ENCODE measurements at places on chromosomes 16 and 17.

GRCh38 chr16:82138478-82139285 is 31.3 kb downstream of the MPHOSPH6 start:
- no peak for DNase-seq

DNA sequence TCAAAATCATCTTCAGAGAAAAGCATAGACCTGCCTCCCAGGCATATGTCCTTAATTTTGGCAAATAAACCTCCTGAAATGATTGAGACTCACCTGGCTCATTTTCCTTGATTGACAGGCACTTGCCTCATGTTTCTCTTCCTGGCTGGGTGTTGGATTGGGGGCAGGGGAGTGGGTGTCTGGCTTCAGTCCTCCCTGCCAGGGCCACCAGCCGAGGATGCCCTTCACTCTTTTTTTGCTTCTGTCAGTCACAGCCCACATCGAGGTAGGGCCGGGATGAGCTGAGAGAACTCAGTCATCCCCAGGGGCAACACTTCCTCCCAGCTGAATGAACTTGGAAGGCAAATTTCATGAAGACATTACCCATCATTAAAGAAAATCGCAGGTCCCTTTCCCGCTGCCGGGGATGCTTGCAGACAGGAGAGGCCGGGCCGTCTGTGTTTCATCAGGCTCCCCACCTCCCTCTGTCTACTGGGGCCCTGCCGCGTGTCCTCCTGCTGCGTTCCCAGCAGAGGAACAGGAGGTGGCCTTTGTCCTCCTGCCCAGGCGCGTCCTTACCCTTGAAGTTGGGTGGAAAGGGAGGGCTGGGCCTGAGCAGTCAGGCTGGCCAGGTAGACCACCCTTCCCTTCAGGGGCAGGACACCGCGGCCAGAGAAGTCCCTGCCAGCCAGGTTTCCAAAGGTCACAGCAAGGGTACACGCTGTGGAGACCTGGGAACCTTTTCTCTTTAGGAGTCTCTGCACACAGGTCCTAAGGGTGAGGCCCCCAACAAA is 11.2 kb upstream of the DNAH17 start:
- DNase-seq = no peak

GRCh38 chr17:64373722-64374121 is 16.9 kb downstream of the PECAM1 start:
- DNase-seq = no peak

GRCh38 chr17:57092171-57092570 is 7.1 kb downstream of the AKAP1 start:
- DNase-seq = no peak

- DNase-seq = no peak
Measured at GRCh38 chr17:35238821-35239220, 4.1 kb upstream of the SLFN5 start.

DNA sequence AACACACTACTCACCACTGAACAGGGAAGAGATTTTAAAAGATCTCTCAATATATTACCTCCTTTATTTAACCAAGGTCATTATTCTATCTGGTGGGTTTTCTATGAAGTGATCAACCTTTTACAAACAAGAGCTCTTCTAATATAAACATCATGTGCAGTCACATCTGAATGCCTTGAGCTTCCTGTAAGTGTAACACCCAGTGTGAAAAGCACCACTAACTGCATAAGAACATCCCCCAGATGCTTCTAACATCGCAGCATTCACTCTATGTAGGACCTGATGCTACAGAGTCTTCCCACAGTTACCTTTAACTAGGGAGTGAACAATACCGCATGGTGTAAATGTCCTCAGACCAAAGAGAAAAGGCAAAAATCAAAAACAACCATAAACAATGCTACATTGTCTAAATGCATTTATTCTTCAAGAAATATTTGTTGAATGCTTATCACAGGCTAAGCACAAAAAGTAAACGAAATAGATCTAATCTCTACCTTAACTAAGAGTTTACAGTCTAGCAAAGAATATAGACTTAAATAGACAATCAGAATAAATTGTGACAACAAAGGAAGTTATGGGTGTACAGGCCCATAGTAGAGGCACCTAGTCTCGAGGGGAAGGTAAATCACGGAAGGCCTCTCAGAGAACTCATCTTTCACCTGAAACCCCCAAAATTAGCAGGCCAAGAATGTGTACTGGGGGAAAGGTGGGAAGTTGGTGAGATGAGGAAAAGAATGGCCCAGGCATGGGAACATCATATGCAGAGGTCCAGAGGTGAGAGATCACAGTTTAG is 16.2 kb downstream of the SKAP1 start:
- no peak for DNase-seq

DNA sequence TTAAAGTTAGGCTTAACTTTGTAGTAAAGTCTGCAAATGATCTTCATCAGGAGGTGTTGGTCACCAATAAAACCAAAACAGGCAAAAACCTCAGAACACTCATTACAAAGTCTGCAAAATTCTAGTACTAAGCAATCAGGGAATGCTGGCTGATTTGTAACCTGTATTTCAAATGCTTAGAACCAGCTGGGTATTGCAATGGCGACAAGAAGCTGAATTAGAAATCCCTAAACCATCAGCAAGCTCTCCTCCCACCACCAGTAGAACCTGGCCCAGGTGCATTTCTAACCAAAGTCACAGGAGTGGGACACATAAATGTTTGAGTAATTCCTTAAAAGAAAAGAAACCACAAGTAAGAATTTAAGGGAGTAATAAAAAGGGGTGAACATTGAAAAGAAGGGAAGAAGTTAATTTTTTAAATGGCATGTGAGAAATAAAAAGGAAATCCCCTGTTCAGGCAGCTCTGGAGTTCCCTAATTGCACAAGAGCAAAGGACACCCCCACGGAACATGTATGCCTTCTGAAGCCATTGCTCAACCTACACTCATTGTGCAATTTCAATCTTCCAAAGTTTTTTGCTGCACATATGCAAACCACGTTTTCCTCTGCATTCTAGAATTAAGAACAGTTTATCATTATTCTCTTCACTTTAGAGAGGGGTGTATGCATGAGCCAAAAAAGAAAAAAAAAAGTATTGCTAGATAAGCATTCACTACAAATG is 102.9 kb downstream of the HIC1 start:
- no peak for DNase-seq

All from posterior cingulate gyrus (tissue), 11 donors.